Activated T-helper 1 cell treated with Interleukin-2 at 50 U/mL for 16 hours (primary cell): ENCODE measurements at places on chromosomes 7 and 10.

- DNase-seq, result no peak
Observed at GRCh38 chr7:127768241-127768640, 116.2 kb downstream of the SND1 start.

DNA sequence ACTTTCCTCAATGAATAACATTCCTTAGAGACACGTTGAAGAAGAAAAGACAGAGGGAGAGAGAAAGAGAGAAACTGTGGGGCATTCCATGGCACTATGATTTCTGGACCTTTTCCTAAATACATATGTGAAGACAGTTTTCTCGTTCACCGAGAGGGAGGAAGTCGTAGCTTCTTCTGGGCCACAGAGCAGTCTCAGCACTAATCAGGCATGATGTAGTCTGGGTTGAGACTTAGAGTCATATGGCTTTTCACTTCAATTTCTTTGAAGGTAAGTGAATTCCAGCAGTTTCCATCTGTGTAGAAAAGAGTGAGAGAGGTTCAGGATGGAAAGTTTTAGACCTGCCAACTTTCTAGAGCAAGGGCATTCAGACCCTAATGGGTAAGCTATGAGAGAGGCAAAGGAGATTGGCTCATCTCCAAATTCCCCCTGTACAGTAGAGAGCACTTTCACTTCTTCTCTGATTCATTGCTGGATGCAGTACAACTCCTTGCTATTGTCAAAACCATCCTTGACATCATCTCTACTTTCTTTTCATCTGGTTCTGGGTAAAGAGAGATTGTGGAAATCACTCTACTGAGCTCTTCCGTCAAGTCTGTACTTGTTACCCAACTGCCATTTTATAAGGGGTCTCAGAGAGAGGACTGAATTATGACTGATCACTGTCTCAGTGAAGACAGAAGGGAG, 31.5 kb upstream of the OR9A4 start:
- DNase-seq, result no peak

- no peak for DNase-seq
Observed at GRCh38 chr10:113523628-113524027, 29.2 kb upstream of the HABP2 start.

- no peak for DNase-seq
Observed at GRCh38 chr10:57973451-57973850, 294.2 kb downstream of the IPMK start.

DNA sequence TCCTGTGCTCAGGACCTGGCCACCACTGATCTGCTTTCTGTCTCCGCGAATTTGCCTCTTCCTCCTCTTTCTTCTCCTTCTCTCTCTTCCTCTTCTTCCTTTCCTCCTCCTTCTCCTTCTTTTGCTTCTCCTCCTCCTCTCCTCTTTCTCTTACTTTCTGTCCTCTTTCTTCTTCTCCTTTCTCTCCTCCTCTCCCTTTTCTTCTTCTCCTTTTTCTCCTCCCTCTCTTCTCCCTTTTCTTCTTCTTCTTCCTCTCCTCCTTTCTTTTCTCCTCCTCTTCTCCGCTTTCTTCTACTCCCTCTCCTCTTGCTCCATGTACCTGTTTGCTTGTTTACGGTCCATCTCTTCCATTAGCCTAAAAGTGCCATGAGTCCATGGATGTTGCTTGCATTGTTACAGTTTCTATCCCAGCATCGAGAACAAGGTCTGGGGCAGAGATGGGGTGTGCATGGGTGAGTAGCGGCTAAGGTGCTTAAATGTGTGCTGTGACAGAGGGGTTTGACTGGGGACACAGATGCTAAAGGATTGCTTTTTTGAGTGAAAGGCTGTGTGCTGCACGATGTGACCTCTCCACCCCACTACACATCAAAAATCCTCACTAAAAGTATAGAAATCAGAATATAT, 7.7 kb downstream of the SH2D4B start:
- no peak for DNase-seq

GRCh38 chr10:125022671-125023070, 80.7 kb downstream of the ZRANB1 start:
- DNase-seq, result no peak

DNA sequence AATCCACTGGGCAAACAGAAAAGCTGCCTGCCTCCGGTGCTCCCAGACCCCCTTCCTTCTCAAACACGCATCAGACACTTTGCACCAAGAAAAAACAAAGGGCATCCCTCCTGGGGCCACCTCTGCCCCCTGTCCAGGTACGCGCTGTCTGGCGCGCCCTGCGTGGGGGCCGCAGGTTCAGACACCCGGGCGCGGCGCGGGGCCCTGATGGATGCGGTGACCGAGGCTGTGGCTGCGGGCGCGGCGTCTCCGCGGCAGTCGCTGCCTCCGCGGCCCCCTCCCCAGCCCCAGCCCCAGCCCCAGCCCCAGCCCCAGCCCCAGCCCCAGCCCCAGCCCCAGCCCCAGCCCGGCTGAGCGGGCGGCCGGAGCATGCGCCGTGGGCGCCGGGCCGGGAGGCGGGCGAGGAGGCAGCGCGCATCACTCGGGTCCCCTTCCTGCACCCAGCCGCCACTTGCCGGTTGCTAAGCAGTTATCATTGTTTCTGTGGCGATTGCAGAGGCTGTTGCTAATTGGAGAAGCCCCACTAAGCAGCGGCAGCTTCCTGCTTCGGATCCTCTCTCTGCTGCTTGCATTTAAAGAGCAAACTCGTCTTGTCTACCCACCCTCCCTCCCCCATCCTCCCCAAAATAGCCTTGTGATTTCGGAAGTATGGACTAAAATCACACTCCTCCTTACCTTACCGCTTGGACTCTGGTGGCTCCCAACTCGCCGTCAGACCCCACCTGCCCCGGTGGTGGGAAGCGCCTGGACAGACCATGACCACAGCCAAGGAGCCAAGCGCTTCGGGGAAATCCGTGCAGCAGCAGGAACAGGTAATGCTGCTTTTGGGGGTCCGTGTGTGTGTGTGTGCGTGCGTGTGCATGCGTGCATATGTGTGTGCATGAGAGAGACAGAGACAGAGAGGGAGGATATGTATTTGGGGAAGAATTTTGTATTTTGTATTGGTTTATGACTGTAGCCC, 252.8 kb downstream of the DPP6 start:
- DNase-seq, result no peak

- DNase-seq, result no peak
Observed at GRCh38 chr10:87622314-87623004, 37.2 kb upstream of the PAPSS2 start.

DNA sequence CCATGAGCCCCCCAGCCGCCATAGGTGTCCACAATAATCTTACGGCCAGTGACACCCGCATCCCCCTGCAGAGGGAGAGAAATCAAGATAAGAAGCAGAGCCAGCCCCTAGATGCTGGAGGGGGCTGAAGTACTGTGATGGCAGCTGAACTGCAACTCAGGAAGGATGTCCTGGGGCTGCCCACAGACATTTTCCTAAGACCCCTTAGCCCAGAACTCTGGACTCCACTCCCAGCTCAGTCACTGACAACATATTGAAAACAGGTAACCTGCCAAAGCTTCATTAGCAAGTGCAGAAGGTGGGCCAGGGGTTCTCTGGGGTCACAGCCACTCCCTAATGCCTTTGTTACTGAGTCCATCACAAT, 14.3 kb downstream of the MAT1A start:
- DNase-seq, result no peak

GRCh38 chr10:62071846-62072281, 170.4 kb downstream of the ARID5B start:
- DNase-seq, result no peak

- no peak for DNase-seq
Observed at GRCh38 chr7:29859524-29860185, 53.3 kb downstream of the WIPF3 start.

DNA sequence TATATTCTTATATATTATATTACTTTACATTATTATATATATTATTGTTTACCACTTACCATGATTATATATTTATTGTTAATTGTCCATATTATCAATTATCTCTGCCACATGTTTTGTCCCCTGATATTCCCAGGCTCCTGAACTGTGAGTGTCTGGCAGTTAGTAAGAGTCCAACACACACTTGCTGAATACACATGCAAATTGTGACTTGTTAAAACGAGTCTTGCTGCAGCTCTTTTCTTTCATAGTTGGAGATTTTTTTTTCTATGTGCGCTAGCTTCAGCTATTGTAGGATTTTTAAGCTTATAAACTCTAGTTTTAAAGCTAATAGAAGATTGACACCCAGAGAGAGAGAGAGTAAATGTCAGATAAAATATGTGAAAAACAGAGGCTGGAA, 207.8 kb upstream of the FAM3C start:
- no peak for DNase-seq

DNA sequence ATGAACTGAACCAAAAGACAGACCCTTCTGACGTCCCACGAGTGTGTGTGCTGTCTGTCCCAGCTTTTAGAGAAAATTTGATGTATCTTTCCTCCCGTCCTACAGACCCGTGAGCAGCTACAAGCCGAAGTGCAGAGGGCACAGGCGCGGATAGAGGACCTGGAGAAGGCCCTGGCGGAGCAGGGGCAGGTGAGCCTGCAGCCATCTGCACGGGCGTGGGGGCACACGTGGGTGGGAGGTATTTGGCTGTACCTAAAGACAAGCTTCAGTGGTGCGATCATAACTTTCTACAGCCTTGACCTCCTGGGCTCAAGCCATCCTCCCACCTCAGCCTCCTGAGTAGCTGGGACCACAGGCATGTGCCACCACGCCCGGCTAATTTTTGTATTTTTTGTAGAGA, 41.7 kb upstream of the DPYSL4 start:
- DNase-seq, result no peak

GRCh38 chr7:35450456-35451214, 196.7 kb upstream of the TBX20 start:
- no peak for DNase-seq

- DNase-seq, result no peak
Observed at GRCh38 chr10:122663516-122664130, 36.0 kb downstream of the C10orf120 start.
